ENCODE measurements at places on chromosomes 3 and 15.

DNA sequence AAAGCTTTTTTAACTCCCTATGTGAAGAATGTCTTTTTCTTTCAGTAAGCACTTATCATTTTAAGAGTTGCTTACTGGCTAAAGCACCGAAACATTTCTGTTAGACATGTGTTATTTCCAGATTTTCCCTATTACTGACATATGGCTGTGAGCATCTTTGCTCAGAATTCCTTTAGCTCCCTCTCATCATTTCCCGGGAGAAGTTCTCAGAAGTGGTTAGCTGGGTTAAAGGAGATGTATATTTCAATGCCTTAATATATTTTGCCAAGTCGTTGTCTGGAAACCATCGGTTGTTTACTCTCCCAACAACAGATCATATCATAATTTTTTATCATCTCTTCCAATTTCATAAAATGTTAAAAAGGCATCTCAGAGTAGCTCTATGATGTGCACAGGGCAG lies 396.5 kb downstream of the OCA2 start:
- DNase-seq: no peak

GRCh38 chr3:134504132-134504531 lies 18.3 kb downstream of the CEP63 start:
- no peak for DNase-seq

DNA sequence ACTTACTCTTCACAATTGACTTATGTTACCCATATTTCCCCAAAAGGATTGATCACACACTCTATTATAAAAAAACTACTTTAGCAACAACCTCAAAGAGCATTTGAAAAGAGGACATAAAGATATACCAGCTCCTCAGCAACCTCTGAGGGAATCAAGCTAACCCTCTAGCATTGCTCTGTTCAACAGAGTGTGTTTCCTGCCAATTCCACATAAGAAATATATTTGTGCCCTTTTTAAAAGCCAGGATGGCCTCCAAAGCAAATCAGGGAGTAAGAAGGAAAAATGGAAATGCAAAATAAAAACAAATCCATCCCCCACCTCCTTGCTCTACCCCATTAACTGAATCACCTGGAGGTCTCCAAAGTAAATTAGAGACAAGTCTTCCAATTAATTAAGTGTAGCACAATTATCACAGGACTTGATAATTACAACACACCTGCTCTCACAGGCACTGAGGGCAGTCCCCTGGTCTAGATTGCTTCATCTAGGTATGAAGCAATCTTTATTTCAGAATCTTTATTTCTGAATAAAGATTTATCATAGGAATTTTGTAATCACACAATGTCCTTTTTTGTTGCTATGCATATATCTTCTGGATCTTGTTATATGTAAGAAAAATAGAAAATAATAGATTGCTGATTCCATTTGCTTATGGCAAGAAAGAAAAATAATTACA lies 34.8 kb downstream of the GPR176 start:
- no peak for DNase-seq

DNA sequence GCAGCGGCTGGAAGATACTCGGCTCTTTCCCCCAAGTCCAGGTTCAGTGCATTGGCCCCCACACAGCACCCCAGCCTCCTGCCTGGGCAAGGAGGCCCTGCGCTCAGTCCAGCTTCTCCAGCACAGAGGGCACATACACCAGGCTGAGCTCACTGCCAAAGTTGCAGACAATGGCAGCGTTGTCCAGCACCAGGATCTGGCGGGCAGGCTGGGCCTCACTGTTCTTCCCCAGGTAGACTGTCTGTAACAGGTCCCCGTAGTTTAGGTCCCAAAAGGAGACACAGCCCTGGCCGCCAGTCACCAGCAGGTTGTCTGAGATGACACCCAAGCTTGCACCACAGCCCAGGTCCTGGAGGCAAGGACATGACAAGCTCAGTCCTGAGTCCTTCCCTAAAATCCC lies 32.9 kb downstream of the PTPN23 start:
- DNase-seq: no peak

- DNase-seq: no peak
These were observed 563.4 kb upstream of the DPPA4 start for GRCh38 chr3:109900783-109901182.

DNA sequence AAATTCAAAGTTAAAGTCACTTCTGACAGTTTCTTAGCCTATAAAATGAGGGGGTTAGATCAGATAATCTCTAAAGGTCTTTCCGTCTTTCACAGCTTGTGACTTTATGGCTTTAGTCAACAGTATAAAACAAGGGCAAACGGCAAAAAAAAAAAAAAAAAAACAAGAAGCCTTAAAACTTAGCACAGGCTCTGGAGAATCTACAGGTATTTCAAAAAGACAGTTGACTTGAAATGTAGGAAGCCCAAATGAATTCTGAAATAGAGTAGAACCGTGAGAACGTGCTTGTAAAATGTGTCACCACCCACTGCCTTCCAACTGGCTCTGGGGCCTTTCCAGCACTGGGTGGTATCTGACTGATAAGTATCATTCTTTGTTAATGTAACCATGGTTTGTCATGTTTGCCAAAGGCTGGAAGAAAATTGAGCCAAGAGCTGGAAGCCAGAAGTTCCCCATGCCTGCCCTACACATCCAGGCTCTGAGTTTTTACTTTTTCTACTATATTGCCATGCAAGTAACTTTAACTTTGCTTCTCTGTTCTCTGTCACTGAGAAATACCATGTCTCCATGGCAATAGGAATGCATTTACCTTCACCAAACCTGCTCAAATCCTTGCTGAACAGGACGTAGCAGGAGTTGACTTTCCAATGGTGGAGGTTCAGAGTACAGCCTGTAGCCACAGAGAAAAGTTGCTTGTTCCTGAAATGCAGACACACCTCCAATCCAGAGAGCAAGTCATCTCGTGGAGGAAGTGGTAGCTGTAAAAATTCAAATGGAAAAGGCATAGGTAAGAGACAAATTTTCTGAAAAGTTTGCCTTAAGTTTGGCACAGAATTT lies 35.8 kb upstream of the THSD4 start:
- DNase-seq: no peak

DNA sequence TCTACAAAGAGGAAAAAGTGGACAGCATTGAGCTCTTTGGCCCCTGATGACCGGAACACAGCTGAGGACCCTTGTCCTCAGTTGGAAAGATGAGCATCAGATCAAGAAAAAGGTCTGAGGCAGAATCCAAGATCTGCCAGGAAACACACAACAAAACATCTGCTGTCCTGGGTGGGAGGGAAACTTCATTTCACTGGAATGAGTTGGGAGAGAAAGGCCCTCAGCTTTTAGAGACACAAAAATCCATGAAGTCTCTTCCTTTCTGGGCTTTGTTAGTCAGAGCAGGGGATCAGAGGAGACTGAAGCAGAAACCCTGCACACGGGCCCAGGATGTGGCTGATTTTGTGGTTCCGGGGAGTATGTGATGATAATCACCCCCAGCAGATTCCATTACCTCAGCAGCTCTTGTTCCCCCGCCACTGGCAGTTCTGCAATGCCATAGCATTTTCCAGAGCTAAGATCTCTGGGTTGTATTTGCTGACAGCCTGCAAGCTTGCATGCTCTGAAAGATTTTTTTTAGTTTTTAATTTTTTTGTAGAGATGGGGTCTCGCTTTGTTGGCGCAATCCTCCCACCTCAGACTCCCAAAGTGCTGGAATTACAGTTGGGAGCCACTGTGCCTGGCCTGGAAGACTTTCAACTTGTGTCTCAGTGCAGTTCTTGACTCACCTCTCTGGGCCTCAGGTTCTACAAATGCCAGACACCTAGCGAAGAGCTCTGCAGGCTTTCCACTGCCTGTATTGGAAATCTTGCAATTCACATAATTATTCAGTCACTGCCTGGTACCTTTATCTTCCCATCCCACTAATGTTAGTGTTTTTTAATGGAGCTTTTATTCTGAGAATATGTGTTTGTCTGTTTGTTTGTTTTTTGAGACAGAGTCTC lies 5.8 kb upstream of the TATDN2 start:
- DNase-seq: no peak

GRCh38 chr15:57114070-57114469 lies 195.6 kb downstream of the TCF12 start:
- no peak for DNase-seq

GRCh38 chr15:61459785-61460707 lies 230.9 kb upstream of the RORA start:
- peak; percentile 81 for DNase-seq

GRCh38 chr3:72694398-72694797 lies 153.8 kb downstream of the SHQ1 start:
- peak; percentile 77 for DNase-seq

DNA sequence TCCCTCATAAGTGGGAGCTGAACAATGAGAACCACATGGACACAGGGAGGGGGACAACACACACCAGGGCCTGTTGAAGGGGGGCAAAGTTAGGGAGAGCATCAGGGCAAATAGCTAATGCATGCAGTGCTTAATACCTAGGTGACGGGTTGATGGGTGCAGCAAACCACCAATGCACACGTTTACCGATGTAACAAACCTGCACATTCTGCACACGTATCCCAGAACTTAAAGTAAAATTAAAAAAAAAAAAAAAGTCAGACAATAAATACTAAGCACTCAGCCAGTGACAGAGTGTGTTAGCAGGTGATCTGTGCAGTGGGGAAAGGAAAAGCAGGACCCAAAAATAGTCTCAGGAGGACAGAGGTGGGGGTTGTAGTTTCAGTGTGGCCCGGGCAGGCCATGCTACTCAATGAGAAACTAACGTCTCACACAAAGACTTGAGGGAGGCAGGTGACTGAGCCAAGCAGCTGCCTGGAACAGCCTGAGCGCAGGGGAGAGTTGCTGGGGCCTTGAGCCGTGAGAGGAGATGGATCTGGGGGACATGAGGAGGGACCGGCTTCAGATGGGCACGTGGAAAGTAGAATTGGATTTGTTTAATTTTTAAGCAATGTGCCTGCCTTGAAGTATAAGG lies 18.4 kb downstream of the ANKDD1A start:
- no peak for DNase-seq

GRCh38 chr15:67397139-67397538 lies 123.8 kb upstream of the C15orf61 start:
- DNase-seq: no peak
